ENCODE measurements at places on chromosomes 7 and 10.

DNA sequence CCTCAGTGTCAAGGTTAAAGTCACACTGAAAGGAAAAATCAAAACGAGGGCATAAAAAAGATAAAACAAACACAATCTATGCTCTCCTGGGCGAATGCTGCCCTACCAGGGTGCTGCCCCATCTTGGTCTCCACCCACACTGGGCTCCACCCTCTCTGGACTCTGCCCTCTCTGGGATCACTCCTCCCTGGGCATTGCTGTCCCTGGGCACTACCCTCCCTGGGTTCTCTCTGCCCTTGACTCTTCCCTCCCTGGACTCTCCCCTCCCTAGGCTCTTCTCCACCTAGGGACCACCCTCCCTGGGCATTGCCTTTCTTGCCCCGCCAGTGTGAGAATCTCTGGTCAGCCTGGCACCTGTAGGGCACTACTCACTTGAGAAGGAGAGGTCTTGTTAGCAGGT lies 8.6 kb downstream of the GDF2 start:
- no peak for DNase-seq

- DNase-seq = no peak
Observed at GRCh38 chr10:79092292-79092896, 23.6 kb downstream of the ZMIZ1 start.

DNA sequence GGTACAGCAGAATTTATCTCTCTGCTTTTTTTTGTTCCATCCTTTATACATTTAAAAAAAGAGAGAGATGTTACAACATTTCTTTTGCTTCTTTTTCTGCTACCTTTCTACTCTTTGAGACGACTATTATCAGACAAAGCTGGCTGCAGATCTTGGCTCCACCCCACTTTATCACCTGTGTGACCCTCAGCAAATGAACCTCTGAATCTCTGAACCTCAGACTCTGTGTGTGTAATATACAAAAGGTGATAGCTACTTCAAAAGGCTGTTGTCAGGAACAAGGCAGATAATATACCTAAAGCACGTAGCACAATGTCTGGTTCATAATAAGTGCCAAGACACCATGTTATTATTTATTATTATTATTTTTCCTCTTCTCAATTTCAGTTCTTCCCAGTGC lies 32.6 kb upstream of the UBE2D1 start:
- DNase-seq = no peak

GRCh38 chr10:98259606-98260315 lies 8.2 kb downstream of the LOXL4 start:
- no peak for DNase-seq

- DNase-seq = no peak
Observed at GRCh38 chr10:49140304-49141177, 6.7 kb upstream of the FAM170B start.

DNA sequence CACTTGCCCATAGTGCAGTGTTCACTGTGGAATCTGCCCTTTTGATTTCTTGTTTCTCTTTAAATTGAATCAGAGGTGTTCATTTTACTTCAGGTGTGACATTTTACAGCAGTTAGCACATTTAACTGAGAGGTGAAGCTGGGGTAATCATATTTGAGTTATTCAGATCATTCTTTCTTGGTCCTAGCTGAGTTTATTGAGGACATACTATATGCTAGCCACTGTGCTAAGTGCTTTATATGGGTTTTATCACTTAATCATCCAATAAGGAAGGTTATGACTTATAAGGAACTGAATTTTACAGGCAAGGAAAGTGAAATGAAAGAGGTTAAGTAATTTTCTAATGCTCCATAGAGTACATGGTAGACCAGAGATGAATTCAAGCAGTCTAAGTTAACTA lies 79.7 kb downstream of the PON1 start:
- no peak for DNase-seq

DNA sequence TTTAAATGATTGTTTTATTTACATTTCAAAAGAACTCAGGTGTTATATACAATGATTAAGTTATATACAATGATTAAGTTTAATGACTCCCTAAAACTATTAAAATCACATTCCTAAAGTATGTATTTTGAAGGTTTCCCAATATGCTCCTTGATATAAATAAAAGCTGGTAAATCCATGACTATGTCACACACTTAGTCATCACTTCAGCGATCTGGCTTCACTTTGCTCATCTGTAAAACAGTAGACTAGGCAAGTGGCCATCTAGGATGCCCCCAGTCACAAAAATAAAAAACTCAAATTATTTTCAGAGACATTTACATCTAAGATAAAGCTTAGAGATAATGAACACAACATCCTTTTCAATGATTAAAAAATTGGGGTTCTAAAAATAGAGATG lies 10.8 kb downstream of the ICA1 start:
- DNase-seq = no peak

DNA sequence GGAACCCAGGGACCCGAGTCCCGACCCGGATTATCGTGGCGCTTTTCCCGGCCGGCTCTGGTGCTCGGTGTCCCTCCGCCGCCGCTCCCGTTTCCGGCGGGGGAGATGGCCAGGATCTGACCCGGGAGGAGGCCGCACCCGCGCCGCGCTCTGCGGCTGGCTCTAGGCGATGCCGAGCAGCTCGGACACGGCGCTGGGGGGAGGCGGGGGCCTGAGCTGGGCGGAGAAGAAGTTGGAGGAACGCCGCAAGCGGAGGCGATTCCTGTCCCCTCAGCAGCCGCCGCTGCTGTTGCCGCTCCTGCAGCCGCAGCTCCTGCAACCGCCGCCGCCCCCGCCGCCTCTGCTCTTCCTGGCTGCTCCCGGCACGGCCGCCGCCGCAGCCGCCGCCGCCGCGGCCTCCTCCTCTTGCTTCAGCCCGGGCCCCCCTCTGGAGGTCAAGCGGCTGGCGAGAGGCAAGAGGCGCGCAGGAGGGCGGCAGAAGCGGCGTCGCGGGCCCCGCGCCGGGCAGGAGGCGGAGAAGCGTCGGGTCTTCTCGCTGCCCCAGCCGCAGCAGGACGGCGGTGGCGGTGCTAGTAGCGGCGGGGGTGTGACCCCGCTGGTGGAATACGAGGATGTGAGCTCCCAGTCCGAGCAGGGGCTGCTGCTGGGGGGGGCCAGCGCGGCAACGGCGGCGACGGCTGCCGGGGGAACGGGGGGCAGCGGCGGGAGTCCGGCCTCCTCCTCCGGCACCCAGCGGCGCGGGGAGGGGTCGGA lies 593 bp downstream of the CDK13 start:
- peak; percentile 25 for DNase-seq

DNA sequence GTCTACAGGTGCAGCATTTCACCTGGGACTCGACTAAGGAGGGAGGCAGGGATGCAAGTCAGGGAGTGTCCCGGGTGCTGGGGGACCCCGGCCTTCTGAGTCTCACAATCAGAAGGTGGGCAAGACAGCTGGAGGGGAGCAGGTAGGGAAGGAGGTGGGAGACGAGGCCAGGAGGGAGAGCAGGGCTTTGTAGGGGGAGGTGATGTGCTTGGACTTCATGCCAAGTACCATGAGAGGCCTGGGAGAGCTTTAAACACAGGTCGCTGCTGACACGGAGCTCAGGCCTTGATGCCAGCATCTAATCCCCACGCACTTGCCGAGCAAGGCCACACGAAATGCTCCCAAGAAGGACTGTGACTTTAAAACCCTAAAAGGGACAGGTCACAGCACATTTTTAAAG lies 244.7 kb downstream of the ADARB2 start:
- DNase-seq = no peak

- no peak for DNase-seq
Observed at GRCh38 chr10:120077707-120078492, 185.4 kb downstream of the SEC23IP start.

DNA sequence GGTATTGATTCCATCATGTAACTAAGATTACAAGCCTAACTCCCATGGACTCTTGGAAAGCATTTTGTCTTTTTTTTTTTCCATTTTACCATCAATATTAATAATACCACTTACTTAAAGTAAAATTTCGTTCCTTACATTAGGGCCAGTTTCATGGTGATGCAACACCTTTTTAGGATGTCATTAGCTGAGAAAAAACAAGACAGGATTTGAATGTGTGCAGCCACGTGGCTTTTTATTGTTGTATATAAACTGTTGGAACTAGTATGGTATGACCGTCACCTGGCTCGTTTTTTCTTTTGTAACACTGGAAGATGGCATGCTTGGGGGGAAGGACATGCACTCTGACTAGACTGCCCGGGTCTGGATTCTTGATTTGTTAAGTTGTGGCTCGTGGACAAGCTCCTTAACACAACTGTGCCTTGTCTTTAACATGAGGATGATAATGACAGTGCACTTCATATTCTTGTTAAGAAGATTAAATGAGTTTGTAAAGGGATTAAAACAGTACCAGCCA lies 42.1 kb downstream of the ARHGAP21 start:
- DNase-seq = no peak

DNA sequence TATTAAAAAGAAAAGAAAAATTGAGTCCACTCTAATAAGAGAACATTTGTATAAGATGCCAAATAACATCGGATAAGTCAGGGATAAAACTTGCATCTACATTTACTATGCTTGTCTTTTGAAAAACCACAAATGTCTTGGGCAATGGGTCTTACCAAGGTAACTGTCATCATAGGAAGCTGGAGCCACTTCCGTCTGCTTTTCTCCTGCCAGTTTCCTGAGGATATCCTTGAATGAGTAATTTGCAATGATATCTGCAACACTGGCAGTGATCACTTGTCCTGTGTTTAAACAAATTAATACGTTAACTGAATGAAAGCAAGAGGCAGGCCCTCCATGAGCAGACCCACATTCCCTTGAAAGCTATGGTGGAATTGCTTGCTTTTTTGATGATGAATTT lies 47.3 kb downstream of the ITGA8 start:
- no peak for DNase-seq

GRCh38 chr7:39414224-39415035 lies 151.8 kb upstream of the YAE1 start:
- DNase-seq = peak; percentile 36

DNA sequence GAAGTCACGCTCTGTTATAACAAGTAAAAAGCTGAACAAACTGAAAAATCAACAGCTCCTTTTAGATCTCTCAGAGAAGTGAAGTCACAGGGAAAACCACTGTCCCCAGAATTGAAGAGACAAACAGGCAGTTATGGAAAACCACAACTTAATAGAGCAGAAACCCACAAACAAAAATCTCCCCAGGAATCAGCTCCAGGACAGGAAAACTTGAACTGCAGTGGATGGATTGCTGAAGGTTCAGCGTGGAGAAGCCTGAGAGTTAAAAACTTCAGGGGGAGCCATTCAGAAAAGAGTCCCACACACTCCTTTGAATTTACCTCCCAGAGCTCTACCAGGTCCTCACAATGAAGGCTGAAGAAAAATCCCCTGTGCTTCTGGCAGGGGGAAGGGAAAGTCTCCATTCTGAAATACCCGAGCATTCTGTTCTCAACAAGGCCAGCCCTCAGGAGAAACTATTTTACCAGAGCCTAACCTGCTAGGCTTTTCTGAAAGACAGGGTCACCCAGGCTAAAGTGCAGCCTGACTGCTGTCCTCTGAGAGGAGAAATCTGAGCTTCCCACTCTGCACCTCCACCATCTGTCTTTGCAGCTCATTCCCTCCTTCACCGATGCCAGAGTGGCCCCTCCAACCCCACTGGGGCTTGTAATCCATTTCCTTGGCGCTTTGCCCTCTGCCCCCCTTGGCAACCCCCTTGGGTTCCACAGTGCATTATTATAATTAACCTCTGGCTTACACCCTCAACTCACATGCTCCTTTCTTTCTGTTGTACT lies 65.0 kb upstream of the CCNY start:
- DNase-seq = no peak

- peak; percentile 49 for DNase-seq
Observed at GRCh38 chr7:135186841-135187253, 16.3 kb upstream of the CYREN start.

DNA sequence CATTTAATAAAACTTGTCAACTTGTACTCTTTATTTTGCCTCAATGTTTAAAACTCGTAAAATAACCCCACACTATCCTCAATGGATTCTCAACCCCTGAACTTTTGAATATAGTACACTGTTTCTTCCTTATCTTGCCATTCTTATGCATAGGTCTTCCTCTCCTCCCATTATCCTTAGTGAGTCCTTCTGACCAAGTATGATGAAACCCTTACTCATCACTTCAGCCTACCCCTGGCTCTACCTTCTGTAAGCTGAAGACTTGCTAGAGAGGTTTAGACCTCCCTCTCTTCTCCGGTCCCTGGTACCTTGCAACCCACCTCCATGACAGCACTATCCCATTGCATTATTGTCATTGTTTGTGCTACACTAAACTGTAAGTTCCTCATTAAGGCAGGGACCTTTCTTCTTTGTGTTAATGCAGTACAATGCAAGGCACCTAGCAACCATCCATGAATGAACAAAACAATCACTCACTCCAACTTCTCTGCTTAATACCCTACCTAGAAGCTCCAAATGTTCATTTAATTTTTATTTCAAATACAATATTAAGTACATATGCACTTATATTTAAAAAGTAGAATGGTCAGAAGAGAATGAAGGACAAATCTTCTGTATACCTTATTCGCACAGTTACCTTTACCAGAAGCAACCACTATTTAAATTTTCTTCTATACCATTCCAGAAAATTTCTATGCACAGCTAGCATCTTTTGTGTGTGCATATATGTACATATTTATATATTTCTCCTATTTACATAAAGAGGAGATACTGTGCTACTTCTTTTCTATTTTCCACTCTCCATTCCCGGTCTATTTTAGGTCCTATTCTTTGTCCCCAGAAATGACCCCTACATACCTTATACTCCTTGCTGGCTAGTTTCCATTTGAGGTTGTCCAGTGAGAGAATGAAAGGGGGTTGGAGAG lies 77.5 kb downstream of the SLC16A9 start:
- DNase-seq = no peak

GRCh38 chr10:76021398-76021797 lies 590.0 kb downstream of the LRMDA start:
- DNase-seq = no peak

GRCh38 chr10:30529373-30529998 lies 95.5 kb downstream of the MAP3K8 start:
- peak; percentile 27 for DNase-seq

GRCh38 chr10:105509517-105509916 lies 868.4 kb downstream of the SORCS3 start:
- no peak for DNase-seq

DNA sequence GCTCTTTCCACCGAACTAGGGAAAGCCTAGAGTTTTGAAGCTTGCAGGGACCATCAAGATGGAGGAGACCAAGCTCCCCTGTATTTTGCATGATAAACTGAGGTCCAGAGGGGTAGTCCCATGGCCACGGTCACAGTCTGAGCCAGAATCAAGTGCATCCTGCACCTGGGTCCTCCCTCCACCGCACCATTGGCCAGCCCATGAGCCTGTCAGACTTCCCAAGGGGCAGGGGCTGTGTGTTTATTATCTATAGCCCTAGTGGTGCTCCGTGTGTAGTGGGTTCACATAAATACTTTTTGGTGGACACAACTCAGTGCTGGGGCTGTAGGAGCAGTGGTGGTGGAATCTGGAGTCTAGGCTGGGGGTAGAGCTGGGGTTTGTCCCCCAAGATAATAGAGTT lies 3.6 kb downstream of the CALHM3 start:
- no peak for DNase-seq

GRCh38 chr7:67423065-67423464 lies 426.4 kb downstream of the TYW1 start:
- DNase-seq = no peak

GRCh38 chr7:148567524-148567923 lies 23.0 kb upstream of the C7orf33 start:
- no peak for DNase-seq

Data from GM12891 (cell line).